ENCODE measurements at places on chromosomes 5 and 9.

DNA sequence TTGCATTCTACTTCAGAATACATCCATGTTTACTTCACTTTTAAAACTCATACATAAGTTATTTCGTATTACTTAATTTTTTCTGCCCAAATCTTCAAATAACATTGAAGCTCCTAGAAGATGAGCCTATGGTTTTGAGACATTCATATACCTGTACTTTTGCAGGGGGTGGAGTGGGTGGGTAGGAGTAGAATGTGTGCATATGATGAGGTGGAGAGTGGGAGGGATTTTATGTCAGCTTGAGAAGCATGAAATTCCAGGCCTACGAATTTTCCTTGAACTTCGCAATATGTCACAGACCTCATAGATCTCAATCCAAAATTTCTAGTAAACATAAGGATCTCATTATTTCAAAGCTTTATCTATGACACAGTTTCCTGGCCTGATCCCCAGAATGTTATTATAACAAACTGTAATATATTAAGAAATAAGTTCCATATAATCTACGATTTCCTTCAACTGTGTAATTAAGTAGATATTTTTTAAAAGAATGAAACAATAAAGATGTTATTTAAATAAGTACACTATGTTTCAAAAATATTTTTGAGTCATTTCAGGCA, 19.7 kb upstream of the MOB3B start:
- no peak for DNase-seq

DNA sequence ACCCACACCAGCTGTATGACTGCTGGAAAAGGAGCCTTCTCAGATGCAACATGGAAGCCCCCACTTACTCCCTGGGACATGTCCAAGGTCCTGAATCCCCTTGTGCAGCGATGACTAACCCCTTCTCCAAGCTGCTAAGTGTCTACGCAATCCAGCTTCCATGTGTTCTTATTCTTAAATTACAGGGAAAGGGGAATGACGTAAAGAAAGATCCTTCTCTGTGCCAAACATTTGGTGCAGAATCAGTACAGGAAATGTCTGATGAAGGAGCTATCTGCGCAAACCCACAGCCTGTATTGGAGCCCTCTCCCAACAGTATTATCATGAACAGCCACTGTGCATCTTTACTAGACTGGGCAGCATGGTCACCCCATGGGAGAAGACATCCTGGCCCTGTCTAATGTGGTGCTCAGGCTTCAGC, 183.2 kb downstream of the FRMD3 start:
- no peak for DNase-seq

GRCh38 chr5:1322955-1323802, 21.7 kb downstream of the CLPTM1L start:
- DNase-seq, result no peak

DNA sequence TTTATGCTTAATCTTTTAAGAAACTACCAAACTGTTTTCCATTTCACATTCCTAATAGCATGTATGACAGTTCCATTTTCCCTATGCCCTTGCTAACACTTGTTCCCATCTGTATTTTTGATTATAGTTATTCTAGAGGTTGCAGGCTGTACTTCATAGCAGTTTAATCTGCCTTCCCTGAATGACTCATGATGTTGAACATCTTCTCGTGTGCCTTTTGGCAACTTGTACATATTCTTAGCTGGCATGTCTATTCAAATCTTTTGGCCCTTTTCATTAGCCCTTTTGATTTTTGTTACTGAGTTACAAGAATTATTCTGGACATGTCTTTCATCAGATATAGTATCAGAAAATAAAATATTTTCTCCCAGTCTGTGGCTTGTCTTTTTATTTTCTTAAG, 320.3 kb downstream of the DIRAS2 start:
- no peak for DNase-seq

GRCh38 chr5:128965638-128966302, 482 bp downstream of the SLC27A6 start:
- no peak for DNase-seq

All from stimulated activated CD4-positive, alpha-beta T cell treated with anti-CD3 and anti-CD28 coated beads, Interleukin-2, amount 100 ng/mL, for 48 hours (primary cell).